NCI-H2171 (cell line): ENCODE measurements at places on chromosomes 6 and 20.

DNA sequence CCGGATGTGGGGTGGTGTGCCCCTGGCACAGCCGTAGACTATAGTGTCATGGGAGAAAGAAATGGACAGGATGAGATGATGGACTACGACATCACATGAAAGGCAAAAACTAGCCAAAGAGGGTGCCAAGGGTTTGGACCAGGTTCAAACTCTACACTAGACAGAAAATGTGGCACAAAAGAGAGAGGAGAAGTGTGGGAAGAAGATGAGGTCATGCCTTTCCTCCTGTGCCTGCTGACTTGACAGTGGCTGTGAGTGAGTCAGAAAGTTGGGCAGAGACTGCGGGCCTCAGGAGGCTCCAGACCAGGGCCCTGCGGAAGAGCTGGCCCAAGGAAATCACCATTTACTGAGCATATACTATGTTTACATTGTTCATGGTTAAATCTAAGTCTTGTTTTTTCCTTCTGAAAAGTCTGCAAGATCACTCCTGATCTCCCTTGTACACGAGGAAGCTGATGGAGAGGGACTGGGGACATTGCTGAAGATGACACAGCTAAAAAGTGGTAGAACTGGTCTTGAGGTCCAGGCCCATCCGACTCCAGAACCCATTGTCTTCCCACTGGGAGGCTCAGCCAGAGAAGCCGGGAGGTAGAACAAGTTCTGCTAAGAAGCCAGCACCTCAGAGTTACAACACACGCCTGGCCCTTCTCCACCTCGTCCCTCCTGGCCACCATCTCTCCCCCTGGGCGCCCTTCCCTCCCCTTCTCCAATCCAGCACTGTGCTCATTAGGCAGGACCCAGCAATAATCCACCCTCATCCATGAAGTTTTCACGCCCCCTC is 35.6 kb downstream of the CNKSR3 start:
- DNase-seq, result no peak

DNA sequence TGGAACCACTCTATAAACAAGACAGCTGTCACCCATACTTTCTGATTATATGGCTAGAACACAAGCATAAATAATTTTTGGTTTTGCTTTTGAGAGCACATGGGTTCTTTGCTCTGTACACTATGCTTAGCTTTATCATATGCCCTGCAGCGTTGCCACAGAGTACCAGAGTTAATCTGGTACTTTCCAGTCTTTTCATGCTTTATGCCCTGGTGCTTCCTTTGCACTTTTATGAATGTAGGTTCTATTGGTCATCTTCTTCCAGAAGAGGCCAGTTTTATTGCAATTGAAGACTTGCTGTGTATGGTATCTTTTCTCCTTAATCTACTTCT is 20.8 kb downstream of the SHLD1 start:
- DNase-seq, result no peak

DNA sequence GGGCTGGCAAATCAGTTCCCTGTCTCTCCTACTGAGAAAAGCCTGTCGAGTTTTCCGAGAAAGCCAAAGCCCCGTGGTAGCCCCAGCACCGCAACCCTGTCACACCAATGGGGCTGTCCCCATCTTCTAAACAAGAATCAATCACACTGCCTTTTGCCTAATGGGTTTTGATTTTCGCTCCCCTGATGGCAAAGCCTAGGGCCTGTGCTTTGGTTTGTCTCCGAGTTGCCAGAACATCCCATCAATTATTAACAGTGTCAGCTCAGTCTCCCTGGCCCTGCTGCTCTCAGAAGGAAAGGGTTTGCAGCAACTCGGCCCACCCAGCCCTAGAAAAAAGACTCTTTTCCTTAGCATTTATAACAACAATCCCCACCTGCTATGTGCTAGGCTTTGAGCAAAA is 4.2 kb downstream of the KCNB1 start:
- no peak for DNase-seq

DNA sequence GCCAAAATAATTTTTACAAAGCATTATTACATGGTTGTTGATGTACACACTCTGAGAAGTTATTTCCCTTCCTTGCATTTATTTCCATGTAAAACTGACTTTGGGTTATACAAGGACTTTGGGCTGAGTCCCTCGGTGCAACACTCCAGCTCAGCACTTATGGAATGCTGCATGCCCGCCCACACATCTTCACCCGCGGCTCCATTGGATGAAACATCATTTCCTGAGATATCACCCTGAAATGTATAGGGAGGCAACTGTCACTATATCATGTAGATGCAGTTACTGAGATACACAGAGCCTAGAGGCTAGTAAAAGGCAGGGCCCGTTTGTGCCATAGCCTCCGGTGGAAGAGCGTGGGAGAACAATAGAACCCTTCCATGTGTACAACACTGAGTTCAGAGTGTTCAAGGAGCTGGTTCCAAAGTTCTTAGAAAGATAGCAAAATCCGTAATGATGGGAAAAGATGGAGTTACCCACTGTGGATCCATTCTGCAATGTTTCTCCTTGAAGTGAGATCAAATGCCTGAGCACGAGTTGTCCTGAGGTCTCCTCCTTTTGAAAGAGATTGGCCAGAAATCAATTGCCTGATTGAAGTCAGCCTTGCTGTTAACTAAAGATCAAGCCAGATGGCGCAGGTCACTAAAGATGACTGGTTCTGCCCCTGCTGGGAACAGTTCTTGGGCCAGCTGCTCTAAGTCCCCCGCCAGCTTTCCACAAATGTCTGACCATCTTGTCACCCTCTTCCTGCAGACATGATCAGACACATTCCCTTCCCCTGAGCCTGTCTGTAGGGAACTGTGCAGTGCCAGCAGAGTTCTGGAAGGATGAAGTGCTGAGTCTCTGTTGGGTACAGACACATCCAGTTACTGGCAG is 100.9 kb upstream of the IYD start:
- DNase-seq, result no peak

DNA sequence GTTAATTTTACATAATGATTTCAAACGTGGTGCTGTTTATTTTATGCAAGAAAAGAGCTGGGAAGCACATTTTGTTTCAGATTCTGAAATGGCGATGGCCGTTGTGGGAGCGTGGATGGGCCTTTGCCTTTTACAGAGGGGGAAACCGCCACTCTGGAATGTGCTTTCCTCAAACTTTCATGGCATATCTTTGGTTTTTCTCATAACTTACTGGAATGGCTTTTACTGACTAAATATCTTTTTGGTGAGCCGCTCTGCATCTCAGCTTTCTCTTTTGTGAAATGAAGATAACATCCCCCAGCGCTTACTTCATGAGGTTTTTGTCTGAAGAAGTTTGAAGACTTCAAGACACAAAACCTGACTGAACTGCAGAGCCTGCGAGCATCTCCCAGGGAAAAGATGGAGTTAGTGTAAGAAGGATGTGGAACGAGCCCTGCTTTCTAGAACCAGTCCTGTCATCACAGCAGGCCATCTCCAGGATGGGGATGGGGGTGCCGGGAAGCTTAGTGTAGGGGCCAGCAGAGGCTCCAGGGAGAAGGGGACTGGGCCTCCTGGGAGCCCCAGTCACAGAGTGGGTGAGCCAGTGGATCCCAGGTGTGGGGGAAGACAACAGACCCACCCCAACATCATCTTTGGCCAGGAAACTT is 61.8 kb upstream of the TIAM2 start:
- DNase-seq, result no peak
